ENCODE measurements at places on chromosomes 2 and 18.

DNA sequence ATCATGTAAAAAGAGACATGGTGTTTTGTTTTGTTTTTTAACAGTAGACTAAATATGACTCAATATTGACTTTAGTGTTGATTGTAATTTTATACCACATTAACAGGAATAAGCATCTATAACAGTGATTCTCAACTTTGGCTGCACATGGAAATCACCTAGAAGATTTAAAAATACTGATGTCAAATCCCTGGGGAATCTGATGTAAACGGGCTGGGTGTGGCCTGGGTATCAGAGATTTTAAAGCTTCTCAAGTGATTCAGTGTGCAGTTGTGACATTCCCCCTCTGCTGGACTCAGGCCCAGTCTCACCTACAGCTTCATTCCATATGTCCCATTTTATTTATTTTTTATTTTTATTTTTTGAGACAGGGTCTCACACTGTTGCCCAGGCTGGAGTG is 82.8 kb upstream of the ATP8B1 start:
- no peak for DNase-seq

GRCh38 chr2:232204457-232204931 is 174.1 kb upstream of the ALPP start:
- DNase-seq: no peak

DNA sequence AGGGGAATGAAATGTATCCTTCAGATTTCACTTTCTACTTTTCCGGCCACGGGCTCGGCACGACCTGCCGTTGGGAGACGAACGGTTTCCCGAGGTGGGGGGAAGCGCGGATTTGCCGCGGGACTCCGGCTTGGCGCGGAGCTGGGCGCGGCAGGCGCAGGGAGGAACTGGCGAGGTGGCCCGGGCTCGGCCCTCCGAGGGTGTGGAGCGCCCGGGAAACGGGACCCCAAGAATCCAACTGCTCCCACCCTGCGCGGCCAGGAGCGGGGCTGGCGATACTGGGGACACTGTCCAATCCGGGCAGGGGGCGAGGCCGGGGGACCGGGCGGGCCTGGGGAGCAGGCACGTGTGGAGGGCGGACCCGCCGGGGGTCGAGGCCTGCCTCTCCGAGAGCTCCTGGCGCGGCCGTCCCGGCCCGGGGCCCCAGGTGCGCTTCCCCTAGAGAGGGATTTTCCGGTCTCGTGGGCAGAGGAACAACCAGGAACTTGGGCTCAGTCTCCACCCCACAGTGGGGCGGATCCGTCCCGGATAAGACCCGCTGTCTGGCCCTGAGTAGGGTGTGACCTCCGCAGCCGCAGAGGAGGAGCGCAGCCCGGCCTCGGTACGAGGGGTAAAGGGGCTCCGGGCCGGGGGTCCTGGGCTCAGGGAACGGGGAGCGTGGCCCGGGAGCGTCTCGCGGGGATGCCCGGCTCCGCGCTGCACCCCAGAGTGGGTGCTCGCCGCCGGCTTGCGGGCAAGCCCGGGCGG is at the start of gene ANXA4:
ANXA4 (plus strand) TSS at position 560 of the 747 bp plus-strand sequence. CDS start 39,432 bp downstream, outside the sequence.
- DNase-seq: peak; percentile 84

DNA sequence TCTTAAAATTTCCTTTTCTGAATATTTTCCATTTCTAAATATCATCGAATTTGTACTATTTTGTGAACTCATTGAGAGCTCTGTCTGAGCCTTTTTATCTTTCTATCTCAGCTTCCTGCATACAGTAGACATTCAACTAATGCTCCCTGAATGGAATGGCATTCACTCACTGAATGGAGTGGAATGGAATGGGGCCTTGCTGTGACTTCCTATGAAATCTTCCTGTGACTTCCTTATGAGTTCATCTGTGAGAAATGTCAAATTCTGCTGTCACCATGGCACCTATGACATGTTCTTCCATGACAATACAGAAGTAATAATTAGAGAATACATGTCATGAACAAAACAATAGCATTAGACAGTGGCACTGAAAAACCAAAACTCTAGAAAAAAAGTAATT is 199.6 kb downstream of the NR4A2 start:
- no peak for DNase-seq

GRCh38 chr2:191048073-191048472 is 34.1 kb upstream of the STAT1 start:
- DNase-seq: no peak

DNA sequence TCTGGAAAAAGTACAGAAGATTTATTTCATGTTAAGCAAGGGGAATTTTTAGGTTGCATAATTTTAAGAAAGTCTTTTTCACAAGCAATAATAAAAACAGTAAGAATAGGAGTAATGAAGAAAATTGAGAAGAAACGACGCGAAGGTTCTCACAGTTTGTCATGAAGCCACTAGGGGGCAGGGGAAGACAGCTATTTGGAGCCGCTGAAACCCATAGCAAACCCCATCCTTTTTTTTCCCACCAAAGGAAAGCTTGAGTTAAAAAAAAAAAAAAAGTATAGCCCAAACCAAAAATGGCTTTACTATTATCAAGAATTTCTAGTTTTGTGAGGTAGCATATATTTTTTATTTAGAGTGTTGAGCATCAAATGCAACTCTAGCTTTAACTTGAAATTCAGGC is 300.9 kb downstream of the PHLPP1 start:
- peak; percentile 78 for DNase-seq

GRCh38 chr2:9397201-9397600 is 26.1 kb downstream of the ITGB1BP1 start:
- no peak for DNase-seq

DNA sequence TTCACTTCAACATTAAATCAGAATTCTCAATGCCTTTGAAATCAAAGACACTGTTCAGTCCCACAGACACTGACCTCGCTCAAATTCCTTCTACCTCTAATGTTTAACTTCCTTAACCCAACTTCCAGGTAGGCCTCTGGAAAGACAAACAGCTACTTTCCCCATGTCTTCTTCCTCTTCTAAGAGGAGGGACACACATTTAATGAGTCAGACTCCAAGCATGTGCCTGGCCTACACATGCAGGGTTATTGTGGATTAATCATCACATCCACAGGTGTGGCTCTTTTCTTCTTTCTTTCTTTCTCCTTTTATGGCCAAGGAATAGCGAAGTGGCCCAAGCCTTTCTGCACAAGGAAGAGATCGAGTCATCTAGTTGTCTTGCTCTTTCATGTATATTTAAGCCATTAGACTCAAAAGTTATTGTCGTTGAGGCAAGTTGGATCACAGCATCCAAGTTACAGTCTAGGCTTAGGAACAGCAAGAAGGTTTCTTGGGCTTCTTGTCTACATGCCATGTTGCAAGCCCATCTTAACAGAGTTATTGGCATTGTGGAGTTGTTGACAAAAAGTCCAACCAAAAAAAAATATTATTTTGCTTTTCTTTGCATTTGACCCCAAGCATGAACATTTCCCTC is 387.8 kb downstream of the IRS1 start:
- DNase-seq: peak; percentile 5

DNA sequence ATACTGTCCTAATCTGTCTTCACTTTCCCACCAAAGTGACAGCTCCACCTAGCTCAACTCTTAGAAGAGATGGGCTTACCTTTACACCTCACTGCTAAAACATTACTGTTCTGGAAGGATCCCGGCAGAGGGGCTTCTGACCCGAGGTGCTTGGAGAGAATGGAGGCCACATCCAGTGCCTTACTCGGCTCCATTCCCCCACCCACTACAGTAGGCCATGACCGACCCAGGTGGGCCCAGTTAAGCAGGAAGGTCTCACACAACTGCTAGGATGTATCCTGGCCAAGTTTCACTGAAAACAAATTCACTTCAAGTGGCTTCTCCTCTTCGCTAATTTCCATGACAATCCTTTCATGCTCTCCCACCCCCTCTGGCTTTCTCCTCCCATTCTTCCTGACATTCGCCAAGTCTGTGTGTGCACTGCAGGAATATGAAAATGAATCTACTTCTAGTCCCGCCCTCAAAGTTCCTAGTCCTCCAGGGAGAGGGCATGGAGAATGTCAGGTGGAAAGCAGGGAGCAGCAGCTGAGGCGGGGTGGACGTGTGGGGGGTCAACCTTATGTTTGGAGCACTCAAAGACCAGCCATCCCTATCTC is 11.8 kb downstream of the WIPF1 start:
- DNase-seq: no peak

- DNase-seq: peak; percentile 96
These were observed at the start of gene TMEM17 for GRCh38 chr2:62505750-62506420. Gene TMEM17, minus strand, starts transcription at chr2:62506195. Its CDS starts 66 bp downstream, at chr2:62506129.

DNA sequence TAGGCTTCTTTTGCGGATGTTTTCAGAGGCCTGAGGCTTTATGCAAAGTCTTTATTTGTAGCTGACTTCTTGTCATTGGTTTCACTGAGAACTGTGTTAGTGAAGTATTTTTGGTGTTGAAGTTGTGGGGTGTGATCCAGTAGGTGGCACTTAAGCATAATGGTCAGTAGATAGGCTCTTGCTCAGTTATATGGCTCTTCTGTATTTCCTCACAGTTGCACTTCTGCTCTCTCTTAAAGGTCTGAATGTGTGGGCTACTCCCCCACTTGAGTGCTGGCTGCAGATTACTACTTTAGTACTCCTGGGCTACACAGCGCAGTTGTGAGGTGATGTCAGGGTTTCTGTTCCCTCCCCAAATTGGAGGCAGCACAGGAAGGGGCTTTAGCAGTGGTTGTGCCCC is 133.8 kb upstream of the SCN7A start:
- no peak for DNase-seq

- peak; percentile 86 for DNase-seq
These were observed 3.6 kb downstream of the LDLRAD4 start for GRCh38 chr18:13221869-13222855.

- peak; percentile 28 for DNase-seq
These were observed 587 bp downstream of the SUMO1 start for GRCh38 chr2:202237787-202238233.

GRCh38 chr2:78992451-78992806 is 33.1 kb upstream of the REG3G start:
- DNase-seq: no peak

DNA sequence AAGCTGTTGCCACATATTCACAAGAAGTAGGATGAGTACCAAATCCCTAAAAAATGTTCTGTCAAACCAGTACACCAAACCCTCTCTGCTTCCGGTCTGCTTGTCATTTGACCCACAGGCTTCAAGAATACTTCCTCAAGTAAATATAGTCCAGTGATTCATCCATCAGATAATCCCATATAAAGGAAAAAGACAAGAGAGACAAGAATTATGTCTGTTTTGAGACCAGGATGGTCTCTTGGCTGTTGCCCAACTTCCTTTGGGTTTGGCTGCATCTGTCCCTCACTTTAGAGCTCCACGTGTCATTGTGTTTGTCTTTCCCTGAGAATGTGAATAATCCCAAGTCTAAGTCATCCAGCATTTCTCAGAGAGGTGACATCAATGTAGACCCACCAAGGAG is 91.5 kb upstream of the NRP2 start:
- no peak for DNase-seq

Measured in suppressor macrophage (primary cell).